ENCODE measurements at places on chromosomes 7 and 10.

DNA sequence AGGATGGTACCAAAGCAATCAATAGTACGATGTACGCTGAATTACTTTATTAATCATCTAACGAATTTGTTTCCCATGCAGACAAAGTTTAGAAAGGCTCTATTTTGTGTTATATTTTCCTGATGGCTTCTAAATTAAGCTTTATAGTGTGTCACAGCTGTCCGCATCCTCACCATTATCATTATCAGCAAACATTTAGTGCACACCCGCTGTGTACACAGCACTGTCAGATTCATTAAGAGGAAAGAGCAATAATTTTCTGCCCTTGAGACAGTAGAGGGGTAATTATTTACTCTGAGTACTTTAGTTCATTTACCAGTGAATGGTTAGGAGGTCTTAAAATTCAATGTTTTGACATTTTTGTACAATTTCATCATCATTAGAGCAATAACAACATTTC is 233.3 kb upstream of the PTPRZ1 start:
- no peak for DNase-seq

GRCh38 chr7:147436718-147437117 is 1153.8 kb upstream of the C7orf33 start:
- no peak for DNase-seq

GRCh38 chr10:323651-324293 is 188.5 kb downstream of the ZMYND11 start:
- DNase-seq: peak; percentile 96

DNA sequence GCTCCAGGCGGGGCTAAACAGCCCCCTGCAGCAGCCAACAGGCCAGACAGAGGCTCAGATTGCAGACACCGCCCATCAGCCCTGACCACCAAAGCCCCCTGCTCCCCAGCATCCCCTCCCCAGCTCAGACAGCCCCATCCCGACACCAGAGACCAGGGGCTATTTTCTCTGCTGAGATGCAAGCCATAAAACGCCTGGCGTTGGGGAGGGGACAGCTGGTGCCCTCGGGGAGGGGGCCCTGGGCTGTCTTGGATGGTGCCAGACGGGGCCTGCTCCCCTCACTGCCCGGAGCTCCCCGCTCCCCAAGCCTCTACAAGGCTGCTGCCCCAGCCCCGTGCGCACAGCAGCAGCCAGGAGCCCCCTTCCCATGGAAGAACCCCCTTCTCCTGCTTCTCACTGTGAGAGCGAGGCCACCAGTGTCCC is 31.8 kb downstream of the GET4 start:
- no peak for DNase-seq

DNA sequence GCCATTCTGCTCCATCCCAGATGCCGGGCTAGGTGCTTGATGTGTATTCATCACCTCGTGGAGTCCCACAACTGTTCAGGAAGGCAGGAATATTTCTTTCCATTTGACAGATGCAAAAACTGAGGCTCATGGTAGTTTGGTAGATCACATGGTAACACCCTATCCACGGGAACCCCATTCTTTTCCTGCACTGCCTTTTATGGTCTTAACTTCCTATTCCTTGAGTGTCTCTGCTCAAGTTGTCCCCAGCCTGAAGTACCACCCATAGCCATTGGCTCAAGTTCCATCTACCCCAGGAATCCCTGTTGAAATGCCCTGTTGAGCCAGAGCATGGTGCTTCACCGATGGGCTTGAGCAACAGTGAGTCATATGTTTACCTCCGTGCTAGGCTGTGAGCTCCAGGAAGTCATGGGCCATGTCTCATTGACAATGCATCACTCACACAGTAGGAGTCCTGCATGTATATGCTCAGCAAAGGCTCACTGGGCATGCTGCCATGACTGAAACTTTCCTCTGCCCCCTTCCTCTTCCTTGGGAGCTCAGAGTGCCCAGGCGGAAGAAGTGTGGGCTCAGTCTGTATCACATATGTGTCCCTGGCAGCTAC is 71.7 kb upstream of the ADAM12 start:
- DNase-seq: peak; percentile 67

DNA sequence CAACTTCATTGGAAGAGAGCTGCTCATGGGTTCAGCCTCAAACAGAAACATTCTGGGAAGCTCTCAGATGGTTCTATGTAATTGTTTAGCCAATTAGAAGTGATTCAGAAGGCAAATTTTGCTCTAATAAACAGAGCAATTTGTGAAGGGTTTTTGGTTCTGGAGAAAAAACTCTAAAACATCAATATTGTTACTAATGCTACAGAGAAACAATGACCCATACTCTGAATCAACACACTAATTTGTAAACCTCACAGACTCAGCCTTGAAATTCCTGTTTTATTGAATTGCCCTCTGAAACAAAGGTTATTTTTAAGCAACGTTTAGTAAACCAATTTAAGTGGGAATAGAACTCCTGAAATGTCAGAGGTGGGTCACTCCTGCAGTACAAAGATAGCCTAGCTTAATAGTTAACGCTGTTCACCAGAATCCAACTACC is 171.6 kb upstream of the SVIL start:
- DNase-seq: no peak

DNA sequence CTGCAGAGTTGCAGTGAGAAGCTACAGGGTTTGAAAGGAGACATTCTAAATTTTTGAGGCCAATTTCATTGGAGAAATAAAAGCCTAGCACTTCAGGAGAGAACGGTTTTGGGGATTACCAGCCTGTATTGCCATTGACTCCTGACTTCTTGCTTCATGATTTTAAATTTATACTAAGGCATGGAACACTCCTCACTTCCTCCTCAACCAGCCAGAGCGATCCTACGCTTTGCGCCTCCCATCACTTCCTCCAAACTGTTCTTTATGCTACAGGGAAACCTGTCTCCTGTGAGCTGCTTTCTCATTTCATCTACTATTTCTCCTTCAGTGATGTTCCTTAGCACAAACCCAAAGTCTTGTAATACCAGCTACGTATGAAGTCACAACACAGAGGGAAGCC is 495.1 kb downstream of the SUGCT start:
- DNase-seq: no peak

DNA sequence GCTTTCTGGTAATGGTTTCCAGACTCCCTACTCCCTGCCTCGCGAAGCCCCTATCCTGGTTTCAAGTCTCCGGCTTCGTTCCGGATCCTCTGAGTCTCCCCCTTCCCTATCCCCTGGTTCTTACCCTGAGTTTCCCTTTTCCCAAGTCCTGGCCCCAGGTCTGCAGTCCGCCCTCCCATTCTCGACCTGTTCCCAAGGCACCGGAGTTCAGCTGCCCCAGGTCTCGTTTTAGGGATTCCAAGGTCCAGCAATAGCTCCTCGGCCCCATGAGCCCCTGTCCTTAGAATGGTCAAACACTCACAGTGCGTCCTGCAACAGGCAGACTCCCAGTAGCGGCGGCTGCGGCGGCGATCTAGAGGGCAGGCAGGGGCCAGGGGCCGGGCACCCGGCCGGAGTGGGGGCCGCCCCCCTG is 274 bp downstream of the PITX3 start:
- no peak for DNase-seq

- peak; percentile 87 for DNase-seq
Measured at GRCh38 chr7:99473315-99473596, 566 bp downstream of the ZNF789 start.

GRCh38 chr7:47604496-47604890 is 22.6 kb upstream of the TNS3 start:
- no peak for DNase-seq

- DNase-seq: no peak
Measured at GRCh38 chr10:131089861-131090260, 221.7 kb downstream of the TCERG1L start.

DNA sequence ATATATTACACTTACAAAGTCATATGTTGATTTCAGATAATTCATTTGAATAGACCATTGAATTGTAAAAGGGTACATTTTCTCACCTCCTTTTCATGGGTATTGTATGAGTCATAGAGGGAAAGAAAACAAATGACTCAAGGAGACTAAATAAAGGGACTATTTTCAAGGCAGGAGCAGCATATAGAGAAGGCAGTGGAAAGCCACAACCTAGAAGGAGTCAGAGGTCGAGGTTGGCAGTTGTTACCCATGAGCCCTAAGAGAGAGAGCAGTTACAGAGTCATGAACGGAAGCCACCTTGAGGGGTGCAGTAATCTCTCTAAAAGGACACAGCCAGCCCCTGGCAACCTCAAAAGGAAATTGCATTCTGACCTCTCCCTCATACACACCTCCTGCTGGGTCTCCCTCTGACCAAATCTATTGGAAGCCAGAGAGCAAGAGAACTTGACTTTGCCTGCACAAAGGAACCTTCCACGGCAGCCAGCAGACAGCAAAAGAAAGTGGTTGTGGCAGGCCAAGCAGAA is 137.9 kb downstream of the GRM8 start:
- no peak for DNase-seq

- no peak for DNase-seq
Measured at GRCh38 chr7:1224086-1224716, 8.5 kb upstream of the UNCX start.

DNA sequence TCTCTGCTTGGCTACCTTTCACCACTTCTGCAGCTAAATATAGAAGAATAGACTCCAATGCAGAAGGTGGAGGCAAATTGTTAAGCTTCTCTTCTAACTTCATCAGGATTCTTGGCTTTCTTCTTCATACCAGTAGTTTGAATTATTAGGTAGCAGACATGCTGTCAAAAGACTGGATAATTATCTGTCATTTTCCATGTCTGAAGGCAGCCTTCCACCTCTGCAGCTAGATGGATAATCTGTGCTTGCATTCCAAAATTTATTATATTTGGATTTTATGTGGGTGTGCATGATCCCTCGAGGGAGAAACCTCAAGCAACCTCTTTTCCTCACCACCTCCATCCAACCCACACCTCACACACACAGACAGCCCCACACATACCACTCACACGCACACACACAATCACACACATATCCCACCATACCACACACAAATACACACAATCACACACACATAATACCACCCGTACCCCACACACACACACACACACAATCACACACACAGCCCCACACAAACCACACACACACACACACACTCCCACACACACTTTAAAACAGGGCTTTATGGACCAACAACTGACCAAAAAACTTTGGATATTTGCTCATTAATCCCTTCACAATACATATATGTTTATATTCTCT is 145.0 kb downstream of the C7orf25 start:
- no peak for DNase-seq

DNA sequence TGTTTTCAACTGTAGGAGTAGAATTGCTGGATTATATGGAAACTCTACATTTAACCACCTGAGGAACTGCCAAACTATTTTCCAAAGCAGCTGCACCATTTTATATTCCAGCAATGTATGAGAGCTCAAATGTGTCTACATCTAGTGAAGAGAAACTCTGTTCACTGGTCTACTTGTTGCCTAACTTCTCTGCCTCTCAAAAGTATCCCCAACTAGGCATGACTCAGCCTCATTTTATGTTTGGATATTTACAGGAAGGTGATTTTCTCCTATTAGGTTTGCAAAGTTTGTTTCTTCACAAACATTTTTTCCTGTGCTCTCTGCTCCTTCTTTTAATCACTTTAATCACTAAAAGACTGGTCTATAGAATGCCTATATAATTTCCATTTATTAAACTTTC is 37.1 kb upstream of the SRI start:
- DNase-seq: no peak

DNA sequence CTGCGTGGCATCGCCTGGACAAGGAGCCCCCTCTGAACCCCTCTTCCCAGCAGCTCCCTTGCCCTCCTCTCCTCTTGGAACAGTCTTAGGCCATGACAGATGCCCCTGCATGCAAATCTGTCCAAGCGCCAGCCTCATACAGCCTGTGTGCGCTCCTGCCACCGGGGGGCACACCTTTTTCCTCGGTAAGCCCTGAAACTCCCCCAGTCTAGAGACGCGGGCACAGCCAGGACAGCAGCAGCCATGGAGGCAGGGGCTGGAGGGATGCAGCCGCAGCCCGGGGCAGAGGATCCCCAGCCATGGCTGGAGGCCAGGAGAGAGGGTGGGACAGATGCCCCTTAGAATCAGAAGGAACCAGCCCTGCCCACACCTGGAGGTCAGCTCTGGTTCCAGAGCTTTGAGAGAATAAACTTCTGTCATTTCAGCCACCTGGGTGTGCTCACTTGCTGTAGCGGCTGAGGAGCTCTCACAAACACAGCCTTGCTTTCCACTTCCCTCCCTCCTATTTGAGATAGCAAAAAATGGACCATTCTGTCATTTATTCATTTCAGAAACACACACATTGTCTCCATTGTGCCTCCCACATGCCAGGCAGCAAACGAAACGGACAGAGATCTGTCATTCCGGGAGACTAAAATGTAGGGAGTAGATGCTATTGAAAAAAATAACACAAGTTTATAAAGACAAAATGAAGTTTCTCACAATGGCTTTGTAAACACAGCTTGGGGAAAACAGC is 241.5 kb downstream of the WDR37 start:
- no peak for DNase-seq

- DNase-seq: no peak
Measured at GRCh38 chr7:115937960-115938359, 92.6 kb downstream of the TFEC start.

DNA sequence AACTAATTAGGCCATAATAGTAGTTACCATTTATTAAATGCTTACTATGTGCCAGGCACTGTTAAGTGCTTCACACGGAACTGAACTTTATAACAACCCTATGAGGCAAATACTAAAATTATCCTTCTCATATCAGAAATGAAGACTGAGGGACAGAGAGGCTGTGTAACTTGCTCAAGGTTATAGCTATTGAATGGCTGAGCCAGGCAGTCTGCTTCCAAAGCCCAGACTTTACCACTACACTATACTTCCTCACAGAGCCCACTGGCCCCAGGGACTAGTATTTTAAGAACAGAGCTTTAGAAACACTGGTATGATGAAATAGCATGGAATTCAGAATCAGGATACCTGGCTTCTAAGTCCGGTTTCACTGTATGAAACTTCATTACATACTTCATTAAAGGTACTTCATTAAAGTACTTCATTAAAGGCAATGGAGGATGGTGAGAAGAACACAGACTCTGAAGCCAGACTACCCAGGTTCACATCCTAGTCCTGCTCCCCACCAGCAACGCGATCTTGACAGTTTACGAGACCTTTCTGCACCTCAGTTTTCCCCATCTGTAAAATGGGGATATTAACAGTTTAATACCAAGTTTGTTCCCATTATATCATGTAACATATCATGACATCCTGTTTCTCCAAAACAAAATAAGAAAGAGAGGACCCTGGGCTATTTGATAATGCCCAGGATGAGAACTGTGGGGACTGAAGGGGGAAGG is 19.6 kb downstream of the ANXA11 start:
- no peak for DNase-seq

DNA sequence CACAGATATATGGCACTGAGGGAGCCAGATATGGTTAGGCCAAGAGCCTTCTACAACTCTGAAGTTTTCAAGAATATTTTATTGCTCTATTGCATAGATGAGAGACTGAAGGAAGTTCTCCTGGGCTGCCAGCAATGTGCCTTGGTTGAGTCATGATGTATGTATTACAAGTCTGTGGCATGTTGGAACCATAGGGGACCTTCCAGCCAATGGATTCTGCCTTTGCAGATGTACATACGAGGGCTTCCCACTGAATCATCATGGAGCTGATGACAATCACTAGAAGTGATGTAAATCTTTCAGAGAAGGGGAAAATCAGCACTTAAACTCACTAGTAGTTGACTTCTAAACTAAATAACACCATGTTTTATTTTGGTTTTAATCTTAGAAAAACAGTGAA is 419.5 kb downstream of the PHTF2 start:
- no peak for DNase-seq

GRCh38 chr7:111459757-111460280 is 102.5 kb downstream of the IMMP2L start:
- peak; percentile 27 for DNase-seq
